ENCODE measurements at places on chromosomes 7 and 10.

DNA sequence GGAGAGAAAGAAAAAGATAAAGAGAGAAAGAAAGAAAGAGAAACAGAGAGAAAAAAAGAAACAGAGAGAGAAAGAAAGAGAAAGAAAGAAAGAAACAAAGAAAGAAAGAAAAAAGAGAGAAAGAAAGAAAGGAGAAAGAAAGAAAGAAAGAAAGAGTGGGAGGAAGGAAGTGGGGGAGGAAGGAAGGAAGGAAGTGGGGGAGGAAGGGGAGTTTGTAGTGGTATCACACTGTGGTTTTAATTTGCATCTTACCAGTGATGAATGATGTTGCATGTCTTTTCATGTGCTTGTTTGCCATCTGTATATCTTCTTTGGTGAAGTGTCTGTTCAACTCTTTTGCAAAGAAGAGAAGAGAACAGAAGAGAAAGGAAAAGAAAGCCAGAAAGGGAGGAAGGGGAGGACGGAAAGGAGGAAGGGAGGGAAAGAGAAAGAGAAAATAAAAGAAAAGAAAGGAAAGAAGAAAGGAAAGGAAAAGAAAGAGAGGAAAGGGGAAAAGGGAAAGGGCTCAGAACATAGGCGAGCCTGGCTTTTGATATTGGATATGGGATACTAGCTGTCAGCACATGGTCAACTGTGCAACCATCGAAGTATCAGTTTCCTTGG is 79.2 kb upstream of the FRMD4A start:
- no peak for DNase-seq

DNA sequence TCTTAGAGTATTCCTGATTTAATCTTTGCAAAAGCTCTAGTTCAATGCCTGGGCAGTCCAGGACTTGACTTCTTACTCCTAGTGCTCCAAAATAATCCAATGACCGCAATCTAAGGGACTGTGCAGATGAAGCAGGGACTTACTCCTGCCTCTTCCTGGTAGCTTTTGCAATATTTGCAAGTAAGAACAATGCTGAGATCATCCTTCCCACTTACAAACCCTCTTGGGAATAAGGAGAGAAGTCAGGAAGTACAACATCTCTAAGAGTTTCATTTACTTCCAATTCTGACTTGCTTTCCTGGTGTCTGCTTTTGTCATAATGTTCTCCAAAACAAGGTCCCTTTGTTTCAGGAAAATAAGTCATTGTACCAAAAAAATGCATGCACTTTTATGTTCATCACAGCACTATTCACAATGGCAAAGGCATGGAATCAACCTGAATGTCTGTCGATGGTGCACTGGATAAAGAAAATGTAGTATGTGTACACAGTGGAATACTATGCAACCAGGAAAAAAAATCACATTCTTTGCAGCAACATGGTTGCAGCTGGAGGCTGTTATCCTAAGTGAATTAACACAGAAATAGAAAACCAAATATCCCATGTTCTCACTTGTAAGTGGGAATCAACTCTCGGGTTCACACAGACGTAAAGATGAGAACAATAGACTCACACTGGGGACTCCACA is 7.1 kb upstream of the KCNMA1 start:
- no peak for DNase-seq

DNA sequence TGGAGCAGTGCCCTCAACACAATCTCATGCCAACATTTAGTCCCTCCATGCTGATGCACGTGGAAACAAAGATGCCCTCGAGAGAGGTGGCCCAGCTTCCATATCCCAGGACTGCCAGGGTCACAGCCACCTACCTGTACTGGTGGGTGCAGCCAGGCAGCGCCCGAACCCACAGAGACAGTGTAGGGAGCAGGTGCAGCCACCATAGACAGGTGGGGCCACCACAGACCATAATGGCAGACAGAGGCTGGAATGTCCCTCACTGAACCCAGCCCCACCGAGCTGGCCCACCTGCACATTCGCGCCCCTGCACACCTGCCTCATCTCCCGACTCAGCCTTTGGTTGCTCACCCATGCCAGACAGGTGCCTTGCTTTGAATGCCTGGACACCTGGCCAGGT is 18.3 kb upstream of the CPXM2 start:
- DNase-seq = no peak

DNA sequence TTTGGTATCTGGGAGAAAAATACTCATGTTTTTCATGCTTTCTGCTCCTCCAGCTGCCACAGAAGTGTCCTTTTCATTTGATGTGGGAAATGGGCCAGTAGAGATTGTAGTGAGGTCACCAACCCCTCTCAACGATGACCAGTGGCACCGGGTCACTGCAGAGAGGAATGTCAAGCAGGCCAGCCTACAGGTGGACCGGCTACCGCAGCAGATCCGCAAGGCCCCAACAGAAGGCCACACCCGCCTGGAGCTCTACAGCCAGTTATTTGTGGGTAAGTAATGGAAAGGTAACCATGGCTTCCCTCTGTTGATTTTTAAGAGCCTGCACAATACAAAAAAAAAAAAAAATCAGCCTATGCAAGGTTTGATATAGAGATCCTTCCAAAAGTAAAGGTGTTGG is 443.1 kb upstream of the C7orf33 start:
- DNase-seq = no peak

GRCh38 chr10:9416331-9416730 is 1361.8 kb downstream of the GATA3 start:
- no peak for DNase-seq

DNA sequence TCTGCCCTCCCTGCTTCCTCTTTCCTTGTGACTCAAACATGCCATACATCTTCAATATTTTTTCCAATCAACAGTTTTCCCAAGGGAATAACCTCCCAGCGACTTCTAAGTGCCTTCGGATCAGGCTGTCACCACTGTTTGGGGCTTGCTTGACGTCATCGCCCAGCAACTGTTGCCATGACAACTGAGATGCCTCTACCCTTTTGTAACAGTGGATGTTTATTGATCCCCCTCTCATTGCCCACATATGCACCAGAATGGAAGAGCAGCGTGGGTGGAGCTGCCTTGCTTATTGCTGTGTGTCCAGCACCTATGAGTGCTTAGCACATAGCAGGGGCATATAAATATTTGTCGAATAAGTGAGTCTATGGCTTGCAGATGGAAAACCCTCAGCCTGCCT is 14.4 kb downstream of the FFAR4 start:
- no peak for DNase-seq

Data from activated CD4-positive, alpha-beta T cell treated with anti-CD3 and anti-CD28 coated beads, Interleukin-2, amount 50 U/mL, for 1 hour (primary cell).